ENCODE measurements at places on chromosomes 1 and 21.
A peak's percentile ranks its signal among the peaks of the same experiment; 100 is the strongest.

GRCh38 chr1:41626616-41627375, 142.3 kb upstream of the EDN2 start:
- no peak for DNase-seq

GRCh38 chr21:46110499-46111192, 12.7 kb downstream of the COL6A2 start:
- DNase-seq: no peak

DNA sequence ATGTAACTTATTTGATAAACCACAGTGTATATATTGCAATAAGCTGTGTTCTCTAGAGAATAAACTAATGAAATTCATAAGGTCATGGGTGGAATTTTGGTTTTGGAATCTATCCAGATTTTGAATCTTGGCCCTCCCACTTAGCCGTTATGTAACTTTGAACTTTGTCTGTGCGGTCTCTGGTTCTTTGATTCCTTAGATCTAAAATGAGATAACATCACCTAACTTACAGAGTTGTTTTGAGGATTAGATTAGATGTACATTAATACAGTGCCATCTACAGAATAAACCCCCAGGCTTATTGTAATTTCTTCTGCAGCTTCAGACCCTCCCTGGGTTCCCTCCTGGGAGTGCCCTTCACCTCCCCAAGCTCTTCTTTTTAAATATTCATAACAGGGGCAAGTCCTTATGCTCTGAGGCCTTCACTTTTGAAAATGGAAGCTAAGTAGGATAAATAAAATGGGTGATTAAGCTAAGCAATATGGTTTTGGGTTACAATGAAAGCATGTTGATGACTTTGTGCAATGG, 124.3 kb downstream of the ATG4C start:
- no peak for DNase-seq

- no peak for DNase-seq
Measured at GRCh38 chr21:36783612-36784374, 84.9 kb downstream of the SIM2 start.

DNA sequence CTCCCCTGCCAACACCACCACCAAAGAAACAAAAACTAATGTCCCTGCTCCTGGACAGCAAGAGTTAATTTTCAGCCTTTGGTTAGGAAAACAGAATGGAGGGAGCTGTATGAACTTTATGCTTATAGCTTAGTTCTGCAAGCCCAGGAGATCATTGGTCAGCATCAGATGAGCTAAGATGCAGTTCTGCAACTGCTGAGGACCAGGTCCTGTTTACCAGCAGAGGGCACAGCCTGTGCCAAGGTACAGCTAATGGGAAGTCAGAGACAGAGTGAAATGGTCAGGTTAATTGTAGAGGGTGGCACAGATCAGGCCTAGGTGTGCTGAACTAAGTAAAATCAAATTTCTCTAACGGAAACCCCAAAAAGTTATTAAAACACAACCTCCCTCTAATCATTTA, 161.3 kb downstream of the ROR1 start:
- DNase-seq: peak; percentile 20

DNA sequence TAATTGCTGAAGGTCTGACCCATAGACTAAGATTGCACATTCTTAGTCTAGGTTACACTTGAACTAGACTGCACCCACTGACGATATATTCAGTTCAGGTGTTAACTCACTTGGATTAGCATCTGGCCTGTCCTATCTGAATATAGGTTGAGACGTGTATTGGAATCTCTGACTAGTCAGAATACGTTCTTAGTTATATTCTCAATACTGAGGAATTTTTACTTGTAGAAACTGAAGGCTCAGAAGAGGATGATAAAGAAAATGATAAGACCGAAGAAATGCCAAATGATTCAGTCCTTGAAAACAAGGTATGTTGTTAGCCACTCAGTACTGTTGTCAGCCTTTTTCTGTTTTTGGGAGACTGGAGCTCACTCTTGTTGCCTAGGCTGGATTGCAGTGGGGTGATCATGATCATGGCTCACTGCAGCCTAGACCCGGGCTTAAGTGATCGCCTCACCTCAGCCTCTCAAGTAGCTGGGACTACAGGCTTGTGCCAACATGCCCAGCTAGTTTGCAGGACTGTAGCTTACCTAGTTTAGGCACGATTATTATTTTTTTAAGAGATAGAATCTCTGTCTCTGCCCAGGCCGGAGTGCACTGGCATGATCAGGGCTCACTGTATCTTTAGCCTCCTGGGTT, 10.8 kb downstream of the CCDC17 start:
- DNase-seq: no peak

- no peak for DNase-seq
Measured at GRCh38 chr1:110245876-110246620, 35.9 kb downstream of the KCNC4 start.

GRCh38 chr1:245965398-245965797, 541.7 kb downstream of the SMYD3 start:
- no peak for DNase-seq

- DNase-seq: peak; percentile 13
Measured at GRCh38 chr1:55893155-55893554, 678.0 kb upstream of the USP24 start.

DNA sequence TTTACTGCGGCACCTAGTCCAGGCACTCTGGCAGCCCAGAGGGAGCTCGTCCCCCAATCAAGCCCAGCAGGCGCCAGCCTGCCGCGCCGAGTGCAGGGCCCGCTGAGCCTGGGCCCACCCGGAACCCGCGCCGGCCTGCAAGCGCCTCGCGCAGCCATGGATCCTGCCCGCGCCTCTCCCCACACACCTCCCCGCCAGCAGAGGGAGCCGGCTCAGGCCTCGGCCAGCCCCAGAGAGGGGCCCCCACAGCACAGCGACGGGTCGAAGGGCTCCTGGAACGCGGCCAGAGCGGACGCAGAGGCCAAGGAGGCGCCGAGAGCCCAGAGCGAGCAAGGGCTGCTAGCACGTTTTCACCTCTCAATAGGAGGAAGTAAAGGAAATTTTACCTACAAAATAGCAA, 767.0 kb downstream of the MRPL39 start:
- DNase-seq: no peak

- peak; percentile 18 for DNase-seq
Measured at GRCh38 chr1:243253211-243253925, 1.7 kb downstream of the CEP170 start.

GRCh38 chr1:96715482-96715881, 6.1 kb upstream of the PTBP2 start:
- DNase-seq: no peak

GRCh38 chr1:78165816-78166215, 120.0 kb downstream of the GIPC2 start:
- DNase-seq: no peak

DNA sequence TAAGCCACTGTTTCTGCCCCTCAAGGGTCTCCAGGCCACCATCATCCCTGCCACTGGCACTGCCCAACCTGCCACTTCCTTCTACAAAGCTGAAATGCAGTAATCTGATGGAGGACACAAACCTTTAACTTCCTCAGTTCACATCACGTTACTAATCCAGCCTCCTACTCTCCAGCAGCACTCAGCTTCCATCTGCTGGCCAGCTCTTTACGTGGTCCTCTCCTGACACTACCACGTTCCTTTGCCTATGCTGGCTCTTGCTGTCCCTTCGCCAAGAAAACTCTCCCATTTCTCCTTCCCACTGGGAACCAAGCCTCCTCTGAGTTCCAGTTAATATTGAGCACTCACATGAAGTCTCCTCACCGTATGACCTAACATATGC, 124.0 kb downstream of the EDEM3 start:
- DNase-seq: no peak

DNA sequence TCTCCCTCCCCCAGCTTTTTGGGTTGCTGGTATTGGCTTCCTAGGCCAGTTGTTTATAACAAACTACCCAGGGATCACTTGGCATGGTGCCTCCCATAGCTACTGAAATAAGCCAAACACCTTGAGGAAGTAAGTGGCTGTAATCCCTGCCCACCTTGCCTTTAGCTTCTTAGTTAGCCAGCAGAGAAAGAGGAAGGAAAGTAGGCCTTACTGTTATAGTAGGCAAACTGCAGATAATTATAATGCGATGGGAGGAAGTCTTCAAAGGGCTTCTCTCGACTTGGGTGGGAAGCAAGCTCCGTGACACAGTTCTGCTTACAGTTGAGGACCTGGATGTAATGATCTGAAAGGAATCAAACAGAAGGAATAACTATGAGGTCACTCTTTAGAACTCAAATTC, 8.2 kb downstream of the P3H1 start:
- no peak for DNase-seq

- DNase-seq: no peak
Measured at GRCh38 chr1:21278860-21279845, 11.1 kb downstream of the ECE1 start.

DNA sequence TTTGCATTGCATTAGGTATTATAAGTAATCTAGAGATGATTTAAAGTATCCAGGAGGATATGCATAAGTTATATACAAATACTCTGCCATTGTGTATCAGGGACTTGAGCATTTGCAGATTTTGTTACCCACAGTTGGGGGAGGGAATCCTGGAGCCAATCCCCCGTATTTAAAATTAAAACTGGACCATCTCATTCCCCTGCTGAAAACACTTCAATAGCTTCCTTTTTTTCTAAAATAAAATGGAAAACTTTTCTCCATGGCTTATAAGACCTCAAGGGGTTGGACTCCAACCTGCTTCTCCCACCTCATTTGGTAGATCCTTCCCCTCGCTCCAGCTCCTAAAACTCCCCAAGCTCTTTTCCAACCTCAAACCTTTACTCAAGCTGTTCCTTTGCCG, 10.4 kb upstream of the CD34 start:
- DNase-seq: no peak

GRCh38 chr1:153827168-153827964, 52.2 kb downstream of the SLC27A3 start:
- DNase-seq: no peak

DNA sequence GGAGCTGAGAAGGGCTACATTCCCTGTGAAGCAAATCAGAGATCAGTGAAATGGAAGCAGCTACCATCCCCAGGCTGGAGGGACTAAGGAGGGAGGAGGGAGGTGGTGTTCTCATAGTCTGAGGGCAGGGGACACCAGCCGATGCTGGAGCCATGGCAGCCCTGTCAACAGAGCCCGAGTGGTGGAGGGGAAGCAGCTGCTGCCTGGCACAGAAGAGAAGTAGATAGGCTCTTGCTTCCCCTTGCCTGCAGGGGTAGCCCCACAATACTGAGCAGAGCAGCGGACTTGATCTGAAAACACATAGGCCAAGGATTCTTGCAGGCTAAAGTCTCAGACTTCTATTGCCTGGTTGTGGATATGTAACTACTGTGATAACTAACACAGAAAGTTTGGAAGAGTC, 255.1 kb downstream of the FGGY start:
- no peak for DNase-seq

DNA sequence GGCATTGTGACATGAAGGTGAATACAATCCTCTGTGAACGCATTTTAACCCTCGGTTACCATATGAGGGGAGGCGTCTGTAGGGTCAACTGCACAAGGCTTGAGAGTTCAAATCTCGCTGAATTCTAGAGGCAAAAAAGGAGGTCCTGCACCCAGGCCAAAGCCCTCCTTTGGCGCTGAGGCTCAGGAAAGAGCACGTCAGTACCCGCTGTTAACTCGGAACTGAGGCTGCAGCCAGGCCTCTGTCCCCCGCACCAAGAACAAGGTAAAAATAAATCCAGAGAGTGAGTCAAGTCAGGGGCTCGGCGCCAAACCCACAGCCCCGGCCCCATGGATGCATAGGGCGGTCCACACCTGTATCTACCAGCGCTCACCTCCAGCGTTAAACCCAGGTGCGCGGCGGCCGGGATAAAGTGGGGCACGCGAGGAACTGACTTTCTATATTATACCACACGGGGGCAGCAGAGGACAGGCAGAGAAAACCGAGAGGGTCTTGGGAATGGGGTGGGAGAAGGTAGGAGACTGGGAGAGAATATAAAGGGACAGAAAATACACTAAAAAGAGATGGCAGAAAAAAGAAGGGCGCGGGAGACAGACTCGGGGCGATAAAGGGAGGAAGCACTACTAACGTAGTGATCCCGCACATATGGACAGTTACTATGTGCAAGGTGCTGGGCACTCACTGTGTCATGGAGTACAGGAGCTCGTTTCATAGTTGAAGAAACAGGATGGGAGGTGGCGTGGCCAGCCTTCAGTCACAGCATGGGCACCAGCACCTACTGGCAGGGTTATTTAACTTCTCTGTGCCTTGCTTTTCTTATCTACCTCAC, 54.9 kb downstream of the DMRTA2 start:
- peak; percentile 79 for DNase-seq

DNA sequence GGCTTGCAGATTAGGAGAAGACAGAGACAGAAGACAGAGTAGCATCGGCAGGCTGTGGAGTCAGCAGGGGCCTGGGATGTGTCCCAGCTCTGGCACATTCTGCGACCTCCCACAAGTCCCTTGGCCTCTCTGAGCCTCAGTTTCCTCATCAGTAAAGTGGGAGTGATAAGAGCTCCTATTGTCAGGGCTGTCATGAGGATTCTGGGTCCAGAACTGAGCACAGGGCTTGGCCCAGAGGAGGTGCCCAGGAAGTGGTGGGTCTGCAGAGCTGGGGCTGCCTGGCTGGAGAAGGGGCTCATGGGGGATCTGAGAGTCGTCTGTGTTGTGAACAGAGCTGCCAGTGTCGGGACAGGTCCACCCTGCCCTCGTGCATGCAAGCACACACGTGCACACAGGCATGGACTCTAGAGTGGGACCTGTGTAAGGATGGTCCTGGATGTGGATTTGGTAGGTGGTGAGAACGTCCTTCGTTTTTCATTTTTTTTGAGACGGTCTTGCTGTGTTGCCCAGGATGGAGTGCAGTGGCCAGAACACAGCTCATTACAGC, 262.9 kb downstream of the PTPRU start:
- DNase-seq: no peak

DNA sequence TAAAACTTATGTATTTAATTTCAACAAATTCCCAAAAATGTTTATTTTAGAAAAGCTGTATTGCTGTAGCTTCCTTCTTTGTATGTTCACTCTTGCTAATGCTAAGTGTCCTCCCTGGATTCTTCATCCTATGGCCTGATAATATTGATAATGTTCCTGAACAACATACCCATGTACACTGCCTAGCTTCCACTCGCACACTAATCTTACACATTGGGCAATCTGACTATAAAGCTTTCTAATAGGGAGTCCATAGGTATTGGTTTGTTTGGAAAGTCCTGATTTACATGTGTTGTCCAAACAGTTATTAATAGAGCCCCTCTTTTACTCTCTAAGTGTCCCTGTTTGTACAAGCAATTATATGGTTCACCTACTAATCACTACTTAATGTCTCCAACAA, 783 bp downstream of the F13B start:
- DNase-seq: no peak

- DNase-seq: no peak
Measured at GRCh38 chr1:79042117-79042516, 35.6 kb upstream of the ADGRL4 start.

GRCh38 chr1:29094433-29094832, 29.3 kb downstream of the TMEM200B start:
- no peak for DNase-seq

GRCh38 chr1:198612471-198613260, 26.2 kb upstream of the PTPRC start:
- no peak for DNase-seq

DNA sequence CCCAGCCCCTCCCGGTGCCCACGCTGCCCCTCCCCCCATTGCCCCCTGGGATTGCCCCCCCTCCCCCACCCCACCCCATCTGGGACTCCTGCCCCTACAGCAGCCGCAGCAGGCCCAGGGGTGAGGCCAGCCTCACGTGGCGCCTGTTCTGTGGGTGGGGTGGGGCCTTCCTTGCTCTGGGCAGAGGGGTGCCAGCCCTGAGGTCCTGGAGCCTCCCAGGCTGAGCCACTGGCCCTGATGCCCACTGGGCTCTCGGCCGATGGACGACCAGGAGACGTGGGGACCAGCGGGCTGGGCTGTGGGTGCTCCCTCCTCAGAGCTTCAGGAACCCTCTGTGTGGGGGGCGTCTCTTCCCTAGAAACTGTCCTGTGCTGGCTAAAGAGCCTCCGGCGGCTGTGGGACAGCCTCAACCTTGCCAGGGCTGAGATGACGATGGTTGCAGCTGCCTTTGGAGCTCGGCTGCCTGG, 5.8 kb upstream of the C1orf159 start:
- peak; percentile 76 for DNase-seq
